ENCODE measurements at places on chromosomes 1 and 21.

DNA sequence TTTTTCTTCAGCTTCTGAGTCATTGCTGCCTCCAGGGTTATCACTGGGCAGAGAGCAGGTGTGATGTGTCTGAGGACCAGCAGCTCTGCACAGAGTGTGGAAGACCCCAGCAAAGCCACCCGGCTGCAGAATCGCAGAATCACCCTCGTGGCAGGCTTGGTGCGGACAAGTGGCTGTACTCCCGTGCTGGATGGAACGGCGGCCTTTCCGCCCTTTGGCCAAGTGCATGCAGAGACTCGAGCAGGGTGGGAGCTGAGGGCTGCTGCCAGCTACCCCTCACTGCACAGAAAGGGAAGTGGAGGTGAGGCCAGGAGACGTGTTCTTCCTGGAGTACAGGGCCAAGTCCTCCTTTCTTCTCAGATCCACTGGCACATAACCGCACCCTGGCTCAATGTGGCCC, 162.5 kb downstream of the PCBP3 start:
- DNase-seq = no peak

DNA sequence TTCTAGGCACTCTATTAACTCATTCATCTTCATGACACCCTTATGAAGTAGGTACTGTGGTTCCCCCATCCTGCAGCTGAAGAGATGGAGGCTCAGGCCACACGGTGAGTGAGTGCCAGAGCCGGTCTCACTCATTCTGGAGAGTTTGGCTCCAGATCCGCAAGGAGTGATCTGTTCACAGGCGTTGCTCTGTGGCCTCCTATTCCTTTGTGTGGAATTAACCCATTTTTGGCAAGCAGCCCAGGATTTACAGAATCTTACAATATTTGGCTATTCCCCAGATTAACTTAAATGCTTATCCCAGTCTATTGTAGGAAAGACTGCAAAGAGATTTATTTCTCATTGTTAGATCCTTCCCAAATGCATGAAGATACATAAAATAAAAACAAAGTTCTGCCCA, 29.6 kb downstream of the KIAA0040 start:
- no peak for DNase-seq

- no peak for DNase-seq
Measured at GRCh38 chr1:6985549-6986276, 200.5 kb downstream of the CAMTA1 start.

GRCh38 chr1:187443939-187444338, 615.2 kb downstream of the PLA2G4A start:
- DNase-seq = no peak

DNA sequence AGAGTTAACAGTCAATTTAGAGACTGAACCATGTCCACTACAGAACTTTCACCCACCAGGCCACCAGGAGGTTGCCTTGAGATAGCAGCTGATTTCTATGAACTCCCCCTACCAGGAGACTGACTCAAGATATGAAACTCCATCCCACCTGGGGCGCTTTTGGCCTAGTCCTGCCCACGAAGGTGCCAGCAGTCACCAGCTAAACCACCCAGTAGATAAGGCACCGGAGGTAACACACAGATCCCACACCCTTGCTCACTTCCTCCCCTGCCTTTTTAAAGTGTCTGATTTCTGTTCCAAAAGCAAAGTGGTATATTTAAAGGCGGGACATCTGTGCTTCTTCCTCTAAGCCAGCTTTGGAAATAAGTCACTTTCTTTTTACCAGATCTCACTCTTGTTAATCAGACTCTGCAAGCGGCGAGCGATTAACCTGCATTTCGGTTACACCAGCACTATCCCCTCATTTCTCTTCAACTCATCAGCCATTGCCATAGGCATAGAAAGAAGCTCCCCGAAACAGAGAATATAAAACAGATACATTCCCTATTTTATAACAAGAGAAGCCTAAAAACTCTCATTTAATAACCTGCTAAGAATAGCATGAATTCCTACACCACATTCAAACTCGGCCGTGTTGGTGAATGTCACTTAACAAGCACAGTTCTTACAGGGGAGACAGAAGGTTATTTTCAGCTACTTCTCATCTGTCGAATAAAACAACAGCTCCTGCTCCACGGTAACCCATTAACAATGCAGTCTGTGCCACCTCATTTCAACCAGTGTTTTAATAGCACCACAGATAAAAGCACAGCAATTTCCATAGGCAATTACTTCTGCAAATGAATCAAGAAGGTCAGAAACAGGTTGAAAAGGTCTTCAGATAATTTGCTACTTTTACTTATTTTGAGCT, 318.1 kb downstream of the KCNH1 start:
- DNase-seq = no peak

DNA sequence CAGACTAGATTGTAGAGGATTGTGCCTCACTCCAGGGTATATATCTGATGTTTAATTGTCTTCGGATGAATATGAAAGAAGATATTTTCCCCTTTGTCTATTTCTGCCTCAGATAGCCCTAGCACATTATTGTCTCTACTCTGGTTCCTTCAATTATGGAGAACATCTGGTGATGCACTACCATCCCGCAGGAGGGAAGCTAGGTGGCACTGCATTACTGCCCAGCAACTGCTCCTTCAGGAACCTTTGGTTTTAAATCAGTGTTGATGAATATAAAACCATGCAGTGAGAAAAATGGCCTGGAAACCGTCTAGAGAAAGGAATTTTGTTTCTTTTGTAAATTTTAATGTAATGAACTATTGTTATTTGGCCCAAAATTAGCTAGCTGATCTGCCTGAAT, 68.5 kb downstream of the GPR88 start:
- peak; percentile 38 for DNase-seq

DNA sequence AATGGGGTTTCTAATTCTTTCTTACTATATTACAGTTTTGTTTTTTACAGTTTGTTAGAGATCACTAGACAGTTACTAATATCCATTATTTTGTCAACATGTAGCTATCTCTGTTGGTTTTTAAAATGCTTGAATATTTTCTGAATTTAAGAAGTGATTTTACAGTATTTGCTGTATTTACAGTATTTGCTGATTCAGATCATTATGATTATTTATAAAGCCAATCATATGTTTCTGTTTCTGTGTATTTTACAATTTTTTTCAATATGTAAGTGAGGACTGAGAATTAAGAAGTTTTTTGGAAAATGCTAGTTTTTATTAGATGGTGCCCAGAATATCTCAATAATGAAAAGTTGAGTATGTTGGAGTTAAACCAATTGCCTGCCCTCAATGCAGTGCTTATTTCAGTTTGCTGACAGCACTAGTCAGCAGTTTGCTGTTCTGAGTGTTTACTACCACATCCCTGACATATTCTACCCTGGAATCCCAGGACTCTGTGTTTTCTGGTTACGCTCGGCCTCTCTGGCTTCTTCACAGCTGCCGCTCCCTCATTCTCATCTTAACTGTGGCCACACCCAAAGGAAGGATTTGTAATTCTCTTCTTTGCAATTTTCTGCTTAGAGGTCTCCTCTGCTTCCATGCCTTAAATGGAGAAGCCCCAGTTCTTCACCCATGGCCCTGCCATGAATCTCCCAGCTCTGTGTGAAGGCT, 68.0 kb upstream of the BACH1 start:
- no peak for DNase-seq

GRCh38 chr1:116767782-116768382, 13.7 kb downstream of the CD2 start:
- no peak for DNase-seq

DNA sequence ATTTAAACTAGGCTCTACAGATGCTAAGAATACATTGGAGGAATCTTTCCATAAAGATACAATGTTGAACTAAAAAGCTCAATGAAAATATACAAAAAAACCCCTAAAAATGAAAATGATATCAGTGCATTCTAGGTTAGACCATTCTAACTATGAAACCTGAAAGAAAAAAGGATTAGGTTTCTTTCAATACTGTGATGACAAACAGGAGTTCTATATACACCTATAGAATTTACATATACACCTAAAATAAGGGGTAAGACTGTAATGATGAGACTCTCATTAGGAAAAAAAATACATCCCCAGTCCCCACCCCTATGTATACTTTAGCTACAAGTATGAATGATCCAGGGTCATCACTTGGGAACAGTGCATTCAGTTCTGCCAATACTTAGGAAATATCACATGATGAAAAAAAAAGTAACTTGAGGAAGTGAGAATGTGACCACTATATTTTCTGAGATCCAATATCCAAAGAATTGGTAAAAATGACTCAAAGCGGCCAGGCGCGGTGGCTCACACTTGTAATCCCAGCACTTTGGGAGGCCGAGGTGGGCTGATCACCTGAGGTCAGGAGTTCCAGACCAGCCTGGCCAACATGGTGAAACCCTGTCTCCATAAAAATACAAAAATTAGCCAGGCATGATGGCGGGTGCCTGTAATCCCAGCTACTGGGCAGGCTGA, 26.3 kb downstream of the SELENOF start:
- DNase-seq = no peak

Measured in pons (tissue), 1 donor.